Activated naive CD4-positive, alpha-beta T cell (primary cell): ENCODE measurements at places on chromosomes 3 and 15.
A peak's percentile ranks its signal among the peaks of the same experiment; 100 is the strongest.

GRCh38 chr15:37981201-37981600 is 46.8 kb downstream of the TMCO5A start:
- no peak for DNase-seq

- DNase-seq = no peak
Measured at GRCh38 chr3:54159917-54160316, 37.6 kb downstream of the CACNA2D3 start.

DNA sequence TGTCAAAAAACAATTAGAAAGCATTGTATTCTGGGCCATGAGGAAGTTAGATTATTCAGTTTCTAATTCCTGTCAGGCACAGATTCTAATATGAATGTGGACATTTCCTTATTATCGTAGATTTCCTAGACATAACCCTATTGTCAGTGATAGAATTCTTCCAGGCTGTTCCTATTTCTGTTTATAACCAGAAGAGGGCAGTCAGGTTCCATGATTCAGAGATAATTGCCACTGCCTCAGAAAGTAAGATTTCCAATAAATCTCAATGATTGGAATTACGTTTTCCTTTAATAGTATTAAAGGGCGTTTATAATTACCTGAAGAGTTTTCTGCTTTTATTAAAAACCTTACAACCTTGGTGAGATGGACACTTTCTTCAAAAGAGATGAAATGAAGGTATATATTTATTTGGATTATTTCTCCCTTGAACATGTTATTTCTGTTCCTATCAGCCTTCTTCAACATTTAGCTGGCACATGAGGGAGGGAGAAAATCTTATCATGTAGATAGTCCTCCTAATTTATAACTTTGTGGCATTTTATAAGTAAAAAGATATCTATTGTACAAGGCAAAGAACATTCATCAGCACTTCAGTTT is 439.2 kb downstream of the MCTP2 start:
- DNase-seq = no peak

- DNase-seq = no peak
Measured at GRCh38 chr3:12040902-12041301, 36.7 kb downstream of the SYN2 start.

GRCh38 chr15:88023914-88024313 is 232.6 kb downstream of the NTRK3 start:
- no peak for DNase-seq

- no peak for DNase-seq
Measured at GRCh38 chr3:101709126-101709525, 15.3 kb upstream of the CEP97 start.

DNA sequence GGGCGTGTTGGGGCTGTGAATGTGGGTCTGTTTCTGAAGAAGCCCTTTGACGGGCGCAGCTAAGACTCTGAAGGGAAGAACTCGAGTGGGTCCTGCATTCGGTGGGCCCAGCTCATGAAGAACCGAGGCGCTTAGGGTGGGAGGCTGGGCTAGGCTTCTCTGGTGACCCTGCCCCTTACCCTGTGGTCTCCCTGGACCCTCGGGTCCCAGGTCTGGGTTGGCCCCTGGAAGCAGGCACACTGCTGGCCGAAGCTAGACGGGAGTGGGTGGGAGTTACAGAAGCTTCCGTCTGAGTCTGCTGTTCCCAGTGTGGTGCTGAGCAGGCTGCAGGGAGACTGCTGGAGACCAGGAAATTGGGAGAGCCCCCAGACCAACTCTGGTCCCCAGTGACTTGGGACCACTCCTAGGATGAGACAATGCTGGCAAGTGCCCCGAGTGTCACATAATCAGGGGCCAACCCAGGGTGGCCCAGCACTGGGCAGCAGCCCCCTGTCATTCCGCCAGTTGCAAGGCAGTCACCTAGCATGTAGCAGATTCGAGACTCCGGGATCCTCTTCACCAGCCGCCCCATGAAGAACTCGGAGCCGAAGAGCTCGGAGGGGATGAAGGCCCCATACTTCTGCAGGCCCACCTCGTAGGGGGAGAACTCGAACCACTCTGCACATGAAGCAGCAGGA is 16.7 kb upstream of the EHD4 start:
- DNase-seq = no peak

DNA sequence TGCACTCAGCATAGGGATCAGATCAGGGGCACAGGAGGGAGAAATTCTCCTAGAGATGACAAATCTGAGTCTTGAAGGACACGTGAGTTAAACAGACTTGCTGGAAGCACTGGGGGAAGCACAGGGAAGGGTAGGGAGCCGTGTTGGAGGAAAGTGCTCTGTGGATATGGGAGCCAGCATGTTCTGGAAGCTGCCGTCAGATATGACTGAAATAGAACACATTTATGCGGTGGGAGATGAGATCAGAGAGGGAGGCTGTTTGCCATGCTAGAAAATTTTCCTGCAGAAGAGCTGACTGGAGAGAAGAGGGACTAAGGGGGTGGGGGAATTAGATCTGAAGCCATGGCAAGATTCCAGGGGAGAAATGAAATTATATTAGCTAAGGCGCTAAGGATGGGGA is 1.8 kb downstream of the TAMM41 start:
- no peak for DNase-seq

GRCh38 chr15:60568914-60569391 is 90.0 kb upstream of the ICE2 start:
- DNase-seq = no peak

- no peak for DNase-seq
Measured at GRCh38 chr3:46289966-46290365, 47.7 kb downstream of the CCR3 start.

DNA sequence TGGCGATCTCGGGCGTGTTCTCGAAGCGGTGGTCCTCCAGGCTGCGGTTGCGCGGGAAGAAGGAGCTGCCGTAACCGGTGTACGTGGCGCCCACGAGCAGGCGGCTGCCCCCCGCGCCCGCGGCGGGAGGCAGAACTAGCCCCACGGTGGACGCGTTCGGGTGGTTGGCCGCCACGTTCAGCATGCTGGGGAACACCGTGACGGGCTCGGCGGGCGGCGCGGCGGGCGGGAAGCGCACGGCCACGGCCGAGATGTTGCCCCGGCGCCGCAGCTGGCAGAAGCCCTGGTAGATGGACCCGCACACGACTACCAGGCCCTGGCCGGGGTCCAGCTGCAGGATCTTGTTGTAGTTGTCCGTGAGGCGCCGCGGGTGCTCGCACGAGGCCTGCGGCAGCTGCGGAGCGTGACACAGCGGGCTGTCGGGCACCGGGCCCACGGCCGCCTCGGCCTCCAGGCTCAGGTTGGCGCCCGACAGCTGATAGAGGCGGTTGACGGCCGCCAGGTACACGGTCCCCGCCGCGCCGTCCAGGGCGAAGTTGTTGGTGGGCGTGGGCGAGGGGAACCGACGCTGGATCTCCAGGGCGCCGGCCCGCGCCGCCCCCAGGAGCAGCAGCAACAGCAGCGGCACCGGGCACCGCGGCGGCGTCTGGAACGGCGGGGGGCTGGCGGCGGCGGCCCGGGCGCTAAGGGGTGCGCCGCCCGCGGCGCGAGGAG is 397 bp downstream of the PLXND1 start:
- DNase-seq = no peak

DNA sequence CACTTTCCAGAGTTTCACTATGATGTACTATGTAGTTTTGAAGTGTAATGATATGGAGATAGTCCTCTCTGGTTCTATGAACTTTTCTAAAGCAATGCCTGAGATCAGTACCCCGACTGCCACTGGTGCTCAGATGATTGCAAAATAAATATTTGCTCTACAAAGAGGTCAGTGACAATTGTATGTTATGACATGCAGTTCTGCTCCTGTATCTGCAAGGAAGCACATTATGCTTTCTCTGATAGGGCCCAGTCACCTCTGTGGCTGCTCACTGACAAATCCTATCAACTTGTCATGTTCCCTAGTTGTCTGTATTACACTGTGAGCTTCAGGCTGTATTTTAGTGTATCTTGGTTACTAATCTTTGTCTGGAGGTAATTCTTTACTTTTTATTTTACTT is 362.6 kb downstream of the ROBO1 start:
- DNase-seq = no peak

GRCh38 chr15:88083811-88084760 is 172.5 kb downstream of the NTRK3 start:
- DNase-seq = no peak

- DNase-seq = no peak
Measured at GRCh38 chr3:40268802-40269524, 40.5 kb upstream of the EIF1B start.

- DNase-seq = no peak
Measured at GRCh38 chr15:50390554-50391264, 33.5 kb upstream of the USP8 start.

GRCh38 chr3:73765878-73766545 is 141.3 kb upstream of the PDZRN3 start:
- DNase-seq = no peak

- no peak for DNase-seq
Measured at GRCh38 chr15:65400760-65401610, 21.8 kb downstream of the IGDCC4 start.

- no peak for DNase-seq
Measured at GRCh38 chr3:4806535-4807108, 172.6 kb upstream of the BHLHE40 start.

GRCh38 chr15:49712846-49713450 is 92.1 kb downstream of the DTWD1 start:
- no peak for DNase-seq

DNA sequence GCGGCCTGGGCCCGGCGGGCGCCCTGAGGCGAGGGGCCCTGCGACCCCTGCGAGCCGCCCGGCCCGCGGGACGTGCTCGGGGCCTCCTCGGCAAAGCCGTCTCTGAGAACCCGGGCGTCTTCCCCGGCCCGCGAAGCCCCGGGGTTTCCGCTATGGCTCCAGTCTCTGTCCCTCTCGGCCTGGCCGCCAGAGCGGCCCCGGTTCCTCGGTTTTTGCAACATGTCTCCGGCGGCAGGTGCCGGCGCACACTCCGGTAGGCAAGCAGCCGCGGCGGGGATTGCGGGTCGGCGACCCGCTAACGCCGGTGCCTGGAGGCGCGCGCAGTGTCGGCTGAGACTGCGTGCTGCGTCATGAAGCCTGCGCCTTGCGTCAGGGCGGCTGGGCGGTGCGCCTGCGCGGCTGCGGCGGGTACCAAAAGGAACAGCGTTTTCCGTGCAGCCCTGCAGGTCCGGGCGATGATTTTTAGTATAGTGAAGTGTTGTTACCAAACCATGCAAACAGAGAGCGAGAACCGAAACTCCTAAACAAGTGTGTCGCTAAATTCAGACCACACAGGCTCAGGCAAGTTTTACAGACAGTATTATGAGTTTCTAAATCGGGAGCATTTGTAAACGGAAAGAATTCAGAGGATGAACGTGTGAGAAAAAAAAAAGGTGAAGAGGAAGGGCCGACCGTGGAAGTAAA is at the start of gene NSMCE3:
Gene NSMCE3 (minus strand): TSS at position 338 of the 684 bp plus-strand sequence. CDS start 117 bp downstream, at position 221.
- DNase-seq = peak; percentile 88

DNA sequence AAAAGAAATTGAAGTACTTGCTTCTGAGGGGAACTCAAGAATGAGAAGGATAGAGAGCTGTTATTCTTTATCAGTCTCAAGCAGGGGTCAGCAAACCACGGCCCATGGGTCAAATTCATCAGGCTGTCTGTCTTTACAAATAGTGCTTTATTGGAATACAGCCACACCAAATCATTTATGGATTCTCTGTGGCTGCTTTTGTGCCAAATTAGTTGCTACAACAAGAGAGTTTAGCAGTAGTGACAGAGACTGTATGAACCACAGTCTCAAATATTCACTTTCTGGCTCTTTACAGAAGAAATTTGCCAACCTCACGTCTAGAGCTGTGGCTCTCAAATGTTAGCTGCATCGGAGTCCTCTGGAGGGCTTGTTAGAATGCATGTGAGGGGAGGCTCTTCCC is 258.0 kb upstream of the RARB start:
- no peak for DNase-seq

DNA sequence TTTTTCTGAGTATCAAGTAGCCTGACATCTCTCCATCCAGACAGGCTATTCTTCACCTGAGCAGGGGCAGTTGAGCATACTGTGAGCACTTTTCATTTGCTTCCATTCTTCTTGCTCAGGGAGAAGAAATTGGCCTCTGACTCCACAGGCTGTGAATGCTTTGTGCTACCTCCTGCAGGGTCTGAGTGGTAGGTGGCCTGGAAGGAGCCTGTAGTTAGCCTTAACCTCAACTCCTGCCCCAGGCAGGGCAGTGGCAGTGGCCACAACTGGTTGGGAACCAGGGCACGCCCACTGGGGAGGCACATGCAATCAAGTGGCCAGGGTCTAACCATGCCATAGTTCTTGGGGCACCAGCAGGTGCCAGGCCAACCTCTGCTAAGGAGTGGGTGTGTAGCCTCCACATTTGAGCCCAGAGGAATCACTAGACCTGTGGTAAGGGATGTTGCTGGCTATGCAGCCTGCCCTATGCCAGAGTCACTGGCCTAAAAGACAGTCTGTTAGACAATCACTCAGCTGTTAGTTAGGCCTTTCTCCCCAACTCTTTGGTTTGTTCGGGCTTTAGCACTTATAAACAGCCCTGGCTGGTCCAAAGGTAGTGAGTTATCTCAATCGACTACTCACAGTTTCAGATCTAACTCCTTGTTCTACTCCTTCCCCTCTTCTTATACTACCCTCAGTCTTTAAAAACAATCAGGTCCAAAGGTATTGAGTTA is 7.4 kb downstream of the C3orf62 start:
- no peak for DNase-seq

- DNase-seq = no peak
Measured at GRCh38 chr15:59885832-59886231, 118.3 kb upstream of the FOXB1 start.

DNA sequence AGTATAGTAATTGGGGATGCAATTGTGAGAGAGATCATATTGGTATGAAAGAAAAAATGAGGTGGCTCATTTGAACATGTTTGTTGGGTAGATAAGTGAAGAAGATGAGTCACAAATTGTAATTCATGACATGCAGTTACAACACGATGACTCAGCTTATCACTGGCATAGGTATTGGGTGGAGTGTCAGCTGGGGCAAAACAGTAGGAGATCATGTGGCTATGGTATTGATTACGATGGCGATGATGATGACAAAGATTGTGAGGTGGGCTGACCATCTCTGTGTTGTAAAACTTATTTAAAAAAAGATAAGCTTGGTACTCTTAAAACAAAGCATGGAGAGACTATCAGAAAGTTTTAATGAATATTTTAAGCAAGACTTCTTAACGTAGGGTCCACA is 11.6 kb upstream of the DPH6 start:
- DNase-seq = no peak

GRCh38 chr15:88981244-88982215 is 68.4 kb upstream of the MFGE8 start:
- no peak for DNase-seq

DNA sequence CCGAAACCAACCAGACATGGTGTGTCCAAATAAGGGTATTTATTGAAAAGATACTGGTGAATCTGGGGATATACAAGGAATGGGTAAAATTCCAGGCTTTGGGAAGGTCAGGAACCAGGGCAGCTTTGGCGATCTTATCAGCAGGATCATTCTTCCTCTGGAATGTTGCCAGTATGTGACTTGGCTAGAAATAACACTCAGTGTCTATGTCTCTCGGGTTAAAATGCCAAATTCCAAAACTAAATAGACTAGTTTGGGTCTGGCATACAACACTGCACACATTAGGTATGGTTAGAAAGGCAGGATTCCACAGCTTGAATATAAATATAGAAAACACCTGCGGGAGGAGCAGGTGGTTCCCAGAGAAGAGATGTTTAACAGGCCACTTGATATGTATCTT is 220.2 kb upstream of the CD96 start:
- no peak for DNase-seq
